ENCODE measurements at places on chromosomes 12 and 14. TPM values are rescaled to one million over a fixed set of nuclear protein-coding genes. Genes with fewer than 3 reads are reported as not detected.

- DNase-seq: no peak
Observed at GRCh38 chr12:93857991-93858447, 180.8 kb downstream of the CRADD start.

DNA sequence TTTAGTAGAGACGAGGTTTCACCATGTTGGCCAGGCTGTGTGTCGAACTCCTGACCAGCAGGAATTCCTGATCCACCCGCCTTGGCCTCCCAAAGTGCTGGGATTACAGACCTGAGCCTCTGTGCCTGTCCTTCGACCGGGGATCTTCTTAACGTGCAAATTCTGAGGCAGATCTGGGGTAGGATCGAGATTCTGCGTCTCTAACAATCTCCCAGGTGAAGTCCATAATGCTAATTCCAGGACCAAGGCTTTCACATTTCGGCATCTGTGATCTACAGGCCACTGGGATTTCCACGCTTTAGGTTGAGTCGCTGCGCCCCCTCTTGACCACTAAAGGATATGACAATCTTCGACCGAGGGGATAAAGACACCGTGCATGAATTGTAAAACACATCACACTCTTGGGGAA is 24.8 kb downstream of the FOS start:
- DNase-seq: peak; percentile 80

GRCh38 chr14:76924371-76925096 is 98.3 kb downstream of the LRRC74A start:
- peak; percentile 90 for DNase-seq

DNA sequence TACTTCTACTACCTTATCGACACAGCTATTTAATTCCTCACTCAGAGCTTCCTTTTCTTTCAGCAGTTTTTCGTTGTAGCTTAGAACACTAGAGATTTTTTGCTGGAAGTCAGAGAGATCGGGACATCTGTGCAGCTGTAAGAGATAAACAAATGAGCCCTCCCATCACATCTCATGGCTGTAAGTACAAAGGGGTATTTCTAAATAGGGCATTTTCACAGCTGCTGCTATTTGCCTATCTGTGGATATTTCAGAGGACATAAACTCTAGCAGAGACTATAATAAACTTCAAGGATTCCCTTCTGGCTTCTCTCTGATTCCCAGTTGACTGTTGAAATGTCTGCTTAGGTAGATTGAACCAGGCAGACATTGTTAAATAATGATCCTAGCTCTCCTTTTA is 76.1 kb upstream of the SAV1 start:
- no peak for DNase-seq

DNA sequence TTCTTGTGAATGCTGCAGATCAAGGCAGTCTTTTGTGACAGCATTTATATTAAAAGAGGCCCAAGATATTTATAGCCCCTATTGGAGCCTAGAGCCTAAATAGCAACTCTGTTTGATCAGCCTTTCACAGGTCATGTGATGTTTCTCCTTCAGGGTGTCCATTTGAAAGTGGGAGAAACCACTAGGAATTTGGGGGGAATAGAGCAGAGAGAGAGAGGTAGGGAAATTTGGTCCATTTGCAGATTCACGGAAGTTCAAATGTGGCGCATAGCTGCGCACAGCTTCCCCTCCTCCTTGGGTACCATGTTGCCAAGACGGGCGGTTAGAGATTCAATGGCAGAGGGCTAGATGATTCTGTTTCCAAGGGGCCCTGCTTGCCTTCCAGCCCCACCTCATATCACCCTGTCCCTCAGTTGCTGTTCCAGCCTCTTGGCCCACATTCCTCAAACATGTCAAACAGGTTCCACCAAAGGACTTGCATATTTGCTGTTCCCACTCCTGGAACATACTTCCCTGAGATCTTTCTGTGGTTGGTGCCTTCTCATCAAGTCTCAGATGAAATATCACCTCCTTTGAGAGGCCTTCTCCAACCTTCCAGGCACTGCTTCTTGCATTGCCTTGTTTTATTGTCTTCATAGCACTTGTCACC is 220.8 kb downstream of the CHST11 start:
- DNase-seq: no peak

- no peak for DNase-seq
Observed at GRCh38 chr12:2934371-2934770, 24.8 kb upstream of the TEAD4 start.

Gene IRAK3
- total RNA-seq: 38.2 TPM

- peak; percentile 60 for DNase-seq
Observed at GRCh38 chr12:96258104-96258961, 64.2 kb downstream of the ELK3 start.

DNA sequence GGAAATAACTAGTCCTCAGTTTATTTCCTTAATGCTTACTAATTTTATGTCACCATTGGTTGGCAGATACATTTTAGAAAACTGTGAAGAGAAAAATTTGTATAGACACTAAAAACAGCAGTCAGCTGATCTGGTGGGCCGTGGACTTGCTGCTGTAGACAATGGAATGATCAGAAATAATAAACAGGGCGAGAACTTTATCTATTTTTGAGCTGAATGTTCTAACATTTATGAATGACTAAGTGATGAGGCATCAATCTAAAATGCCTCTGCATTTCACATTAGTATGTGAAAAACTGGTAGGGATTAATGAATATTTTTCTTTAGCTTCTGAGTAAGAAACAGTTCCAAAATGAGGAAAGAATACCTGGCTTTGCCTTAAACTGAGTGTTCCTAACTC is 24.8 kb upstream of the PKP2 start:
- no peak for DNase-seq

Gene CFAP73
- total RNA-seq: 5.7 TPM

DNA sequence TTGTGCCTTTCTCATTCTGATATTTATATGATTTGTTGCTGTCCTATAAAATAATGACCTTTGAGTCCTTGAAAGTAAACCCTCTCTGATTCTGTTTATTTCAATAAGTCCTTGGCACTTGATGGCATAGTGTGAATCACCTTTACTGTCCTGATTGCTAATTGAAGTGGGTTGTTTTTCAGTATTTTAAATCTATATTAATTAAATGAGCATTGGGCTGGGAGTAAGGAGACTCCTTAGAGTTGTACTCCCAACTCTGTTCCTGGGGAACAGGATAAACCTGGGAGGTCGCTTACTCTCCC is 235.7 kb downstream of the EGLN3 start:
- DNase-seq: no peak

Gene FLVCR2
- not detected for total RNA-seq

Gene WNT1
- total RNA-seq: not detected

GRCh38 chr14:37061697-37062096 is 110.7 kb downstream of the SLC25A21 start:
- no peak for DNase-seq

Gene POU6F1
- total RNA-seq: 16.8 TPM

Gene RHEBL1
- not detected for total RNA-seq

Gene WBP11
- 38.6 TPM for total RNA-seq

GRCh38 chr12:132167611-132168310 is 23.5 kb downstream of the NOC4L start:
- DNase-seq: no peak

Gene CACNB3
- under 0.01 TPM for total RNA-seq

Gene GLT8D2
- total RNA-seq: 15.8 TPM

- DNase-seq: no peak
Observed at GRCh38 chr12:132469423-132469822, 20.5 kb upstream of the FBRSL1 start.

Gene PLEKHH1
- 129 TPM for total RNA-seq

DNA sequence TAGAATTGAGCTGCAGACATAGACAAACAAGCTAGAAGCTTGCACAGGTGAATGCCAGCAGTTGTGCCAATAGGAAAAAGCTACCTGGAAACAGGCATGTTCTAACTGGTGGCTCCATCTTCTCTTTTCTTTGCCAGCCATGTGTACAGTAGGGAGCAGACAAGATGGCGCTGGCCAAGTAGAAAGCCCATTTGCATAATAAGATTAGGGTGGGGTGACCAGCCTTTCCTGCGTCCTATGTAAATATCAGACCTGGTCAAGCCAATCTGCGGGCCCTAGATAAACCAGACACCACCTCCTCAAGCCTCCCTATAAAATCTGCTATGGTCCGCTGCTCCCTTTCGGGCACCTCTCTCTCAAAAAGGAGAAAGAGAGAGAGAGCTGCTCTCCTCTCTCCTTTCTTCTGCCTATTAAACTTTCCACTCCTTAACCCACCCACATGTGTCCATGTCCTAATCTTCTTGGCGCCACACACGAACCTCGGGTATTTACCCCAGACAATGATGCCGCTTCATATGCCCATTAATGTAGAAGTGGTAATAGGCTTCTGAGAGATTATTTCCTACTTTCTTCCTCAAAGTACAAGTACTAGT is 201.0 kb downstream of the SLC25A21 start:
- DNase-seq: no peak

DNA sequence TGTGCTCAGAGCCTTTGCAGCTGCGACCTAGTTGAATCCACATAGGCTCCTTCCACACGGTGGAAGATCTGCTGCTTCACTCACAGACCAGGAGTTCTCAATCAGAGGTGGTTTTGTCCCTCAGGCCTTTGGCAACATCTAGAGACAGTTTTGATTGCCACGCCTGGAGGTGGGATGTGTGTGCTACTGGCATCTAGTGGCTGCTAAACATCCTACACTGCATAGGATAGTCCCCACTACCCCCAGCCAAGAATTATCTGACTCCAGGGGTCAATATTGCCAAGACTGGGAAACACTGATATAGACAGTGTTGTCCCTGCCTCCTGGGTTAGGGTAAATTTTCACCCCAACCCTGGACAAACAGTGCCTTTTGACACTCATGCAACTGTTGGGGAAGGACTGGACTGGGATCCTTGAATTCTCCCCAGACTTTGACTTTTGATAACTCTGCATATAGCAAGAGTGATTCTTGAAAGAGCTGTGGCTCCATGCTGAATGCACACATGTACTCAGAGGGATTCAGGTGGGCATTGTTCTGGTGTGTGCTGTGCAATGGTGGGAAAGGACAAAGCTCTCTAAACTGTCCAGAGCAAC is 39.8 kb downstream of the BAZ2A start:
- DNase-seq: peak; percentile 41

DNA sequence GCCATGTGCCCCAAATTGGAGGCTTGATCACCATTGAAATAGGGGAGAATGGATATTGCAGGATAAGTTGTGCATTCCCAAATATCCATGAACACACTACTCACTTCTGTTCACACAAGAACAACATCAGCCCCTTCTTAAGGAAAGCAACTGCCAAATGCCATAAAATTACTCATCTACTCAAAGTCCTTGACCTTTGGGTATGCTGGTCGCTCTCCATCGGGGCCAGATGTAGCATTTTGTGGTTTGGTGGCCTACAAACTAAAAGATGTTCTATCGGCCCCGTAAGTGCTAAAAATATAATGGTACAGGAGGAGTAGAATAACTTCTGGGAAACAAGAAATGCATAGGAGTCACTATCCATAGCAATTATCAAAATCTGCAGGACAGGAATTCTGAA is 362.6 kb downstream of the AEBP2 start:
- DNase-seq: no peak

- peak; percentile 46 for DNase-seq
Observed at GRCh38 chr12:22256605-22257004, 77.9 kb downstream of the ST8SIA1 start.

DNA sequence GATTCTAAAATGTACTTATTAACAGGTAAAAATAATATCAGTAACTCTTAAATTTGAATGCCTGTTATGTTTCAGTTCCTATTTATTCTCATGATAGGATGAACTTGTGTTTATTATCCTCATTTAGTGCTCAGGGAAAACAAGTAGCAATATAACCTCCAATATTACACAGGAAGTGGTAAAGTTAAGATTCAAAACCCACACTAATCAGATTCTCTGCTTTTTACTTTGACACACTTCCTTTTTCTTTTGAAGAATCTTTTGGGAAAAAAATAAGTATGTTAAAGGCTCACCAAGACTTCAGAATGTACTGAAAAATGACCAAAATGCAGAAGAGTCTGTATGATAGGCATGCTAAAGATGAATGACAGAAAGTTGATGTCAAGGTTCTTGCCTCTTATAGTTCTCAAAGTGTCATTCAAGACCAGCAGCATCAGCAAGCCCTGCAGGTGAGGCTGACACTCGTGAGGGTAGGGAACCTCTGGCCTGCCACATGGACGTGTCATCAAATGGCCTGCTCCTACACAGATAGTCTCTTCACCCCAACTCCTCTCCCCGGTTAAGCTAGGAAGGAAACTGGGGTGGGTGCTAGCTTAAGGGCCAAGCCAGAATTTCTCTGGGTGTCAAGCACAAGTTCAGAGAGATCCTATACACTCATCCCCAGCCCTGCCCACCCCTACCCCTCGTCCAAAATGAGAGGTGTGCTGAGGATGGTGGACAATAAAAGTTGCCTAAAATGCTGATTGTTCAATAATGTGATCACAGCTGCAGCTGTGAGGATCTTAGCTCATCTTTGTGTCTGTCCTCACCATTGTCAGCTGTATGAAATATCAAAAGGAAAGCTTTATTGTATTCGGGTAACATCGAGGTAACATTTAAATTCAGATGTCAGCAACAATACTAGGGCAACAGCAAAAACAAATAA is 6.3 kb downstream of the TBPL2 start:
- no peak for DNase-seq

Gene HPD
- total RNA-seq: not detected

GRCh38 chr12:118734266-118734665 is 247.1 kb upstream of the SRRM4 start:
- DNase-seq: no peak

GRCh38 chr12:85642808-85643207 is 193.4 kb downstream of the RASSF9 start:
- no peak for DNase-seq

- DNase-seq: no peak
Observed at GRCh38 chr12:101298426-101298825, 18.5 kb downstream of the UTP20 start.

DNA sequence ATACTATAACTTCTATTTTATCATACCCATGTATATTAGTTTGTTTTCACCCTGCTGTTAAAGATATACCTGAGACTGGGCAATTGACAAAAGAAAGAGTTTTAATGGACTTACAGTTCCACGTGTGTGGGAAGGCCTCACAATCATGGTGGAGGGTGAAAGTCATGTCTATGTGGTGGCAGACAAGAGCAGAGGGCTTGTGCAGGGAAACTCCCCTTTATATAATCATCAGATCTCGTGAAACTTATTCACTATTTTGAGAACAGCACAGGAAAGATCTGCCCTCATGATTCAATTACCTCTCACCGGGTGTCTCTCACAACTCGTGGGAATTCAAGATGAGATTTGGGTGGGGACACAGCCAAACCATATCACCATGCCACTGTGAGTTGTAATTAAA is 135.8 kb downstream of the SYNE2 start:
- DNase-seq: no peak

DNA sequence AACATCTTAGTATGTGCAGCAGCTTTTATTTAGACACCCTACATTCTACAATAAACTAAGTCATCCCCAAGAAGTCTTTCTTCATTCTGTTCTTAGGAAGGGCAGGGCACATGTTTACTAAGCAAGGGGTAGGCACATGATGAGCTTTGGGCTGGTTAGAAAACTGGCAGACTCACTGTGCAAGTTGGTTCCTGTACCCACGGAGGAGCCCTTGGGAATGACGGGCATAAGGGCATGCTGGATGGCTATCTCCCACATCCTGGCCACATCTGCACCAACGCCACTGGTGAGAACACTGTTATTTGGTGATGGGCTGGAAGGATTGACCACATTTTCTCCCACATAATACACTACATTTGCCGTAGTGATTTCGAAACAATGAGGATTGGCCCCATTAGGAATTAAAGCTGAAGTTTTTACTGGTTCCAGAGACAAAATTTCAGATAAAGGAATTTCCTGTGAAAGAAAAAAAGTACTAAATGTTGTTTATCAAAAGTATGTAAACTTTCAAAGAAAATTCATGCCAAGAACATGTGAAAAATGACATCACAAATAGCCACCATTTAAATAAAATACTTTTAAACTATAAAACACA is 297.0 kb downstream of the PRKD1 start:
- no peak for DNase-seq

Data from stomach (tissue), 19 donors.